ENCODE measurements at places on chromosomes 16 and 17. TPM values are rescaled to one million over a fixed set of nuclear protein-coding genes. Genes with fewer than 3 reads are reported as not detected.

The DNAAF8 gene
- 0.77 TPM for total RNA-seq

The C17orf50 gene
- not detected for total RNA-seq

The TNFSF12 gene
- 29.9 TPM for total RNA-seq

The TCAP gene
- total RNA-seq, result 5,825 TPM

The TMIGD1 gene
- total RNA-seq, result not detected

The ZG16 gene
- not detected for total RNA-seq

The KRTAP4-4 gene
- total RNA-seq, result not detected

The KRTAP2-2 gene
- total RNA-seq, result not detected

The CLEC10A gene
- total RNA-seq, result 2.9 TPM

The CES1 gene
- total RNA-seq, result 29.1 TPM

The TMC8 gene
- 1.3 TPM for total RNA-seq

The USP31 gene
- total RNA-seq, result 28.2 TPM

The CCDC78 gene
- 0.49 TPM for total RNA-seq

The RNF222 gene
- total RNA-seq, result not detected

The FOXL1 gene
- 0.38 TPM for total RNA-seq

The RAB11FIP4 gene
- total RNA-seq, result 8.3 TPM

The PLA2G10 gene
- not detected for total RNA-seq

The TEX19 gene
- not detected for total RNA-seq

The ABI3 gene
- total RNA-seq, result 4.9 TPM

The NOXO1 gene
- not detected for total RNA-seq

The HS3ST3B1 gene
- 1.2 TPM for total RNA-seq

The LYRM1 gene
- total RNA-seq, result 45.4 TPM

The SLC16A11 gene
- total RNA-seq, result 0.38 TPM

The TSPAN10 gene
- total RNA-seq, result 0.30 TPM

The OTOP2 gene
- total RNA-seq, result not detected

The CDH11 gene
- total RNA-seq, result 20.9 TPM

The RBFOX1 gene
- total RNA-seq, result 71.8 TPM

The KRT24 gene
- not detected for total RNA-seq

The MMP15 gene
- 64.1 TPM for total RNA-seq

The LAT gene
- total RNA-seq, result 0.93 TPM

All from left ventricle myocardium inferior (tissue), 1 donor.